ENCODE measurements at places on chromosomes 5 and 9. TPM values are rescaled to one million over a fixed set of nuclear protein-coding genes. Genes with fewer than 3 reads are reported as not detected.

GRCh38 chr5:134148986-134149539 lies 27.7 kb downstream of the SKP1 start:
- DNase-seq = no peak

DNA sequence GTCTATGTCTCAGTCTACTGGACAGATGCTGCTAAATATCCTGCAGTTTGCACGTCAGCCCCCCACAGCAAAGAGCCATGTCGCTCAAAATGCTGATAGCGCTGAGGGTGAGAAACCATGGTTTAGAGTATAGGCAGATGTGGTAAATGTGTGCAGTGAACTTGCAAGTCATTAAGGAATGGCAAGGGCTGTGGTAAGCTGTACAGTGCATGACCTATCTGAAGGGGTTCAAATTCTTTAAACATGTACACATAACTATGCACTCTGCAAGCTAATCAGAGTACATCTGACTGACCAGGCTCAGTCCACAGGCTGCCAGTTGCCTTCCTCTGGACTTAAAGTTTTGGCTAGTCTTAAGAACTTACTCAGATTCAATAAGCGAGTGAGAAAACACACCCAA lies 170.7 kb downstream of the CFAP90 start:
- no peak for DNase-seq

DNA sequence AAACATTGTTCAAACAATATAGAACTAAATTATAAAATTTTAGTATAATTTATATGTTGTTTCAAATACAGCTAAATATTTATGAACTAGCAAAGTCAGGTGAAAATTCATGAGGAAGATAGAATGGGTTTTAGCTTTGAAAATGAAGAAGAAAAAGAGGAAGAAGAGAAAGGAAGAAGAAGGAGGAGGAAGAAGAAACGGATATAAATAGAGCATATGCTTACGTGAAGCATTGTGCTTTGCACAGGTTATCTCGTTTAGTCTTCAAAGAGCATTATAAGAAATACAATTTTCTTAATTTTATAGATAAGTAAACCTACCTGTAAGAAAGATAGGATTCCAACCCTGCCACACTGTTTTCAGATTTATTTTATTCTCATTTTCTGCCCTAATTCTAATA lies 620.6 kb upstream of the DAB2 start:
- no peak for DNase-seq

- DNase-seq = no peak
These were observed 10.3 kb upstream of the CD180 start for GRCh38 chr5:67206929-67207328.

GRCh38 chr5:123285122-123286023 lies 137.8 kb downstream of the CEP120 start:
- DNase-seq = no peak

The FCN1 gene
- total RNA-seq = 64.7 TPM

Data from heart right ventricle (tissue), 16 donors.